ENCODE measurements at places on chromosomes 5 and 9. TPM values are rescaled to one million over a fixed set of nuclear protein-coding genes. Genes with fewer than 3 reads are reported as not detected.

The NPR2 gene
- 27.3 TPM for total RNA-seq

The CARD19 gene
- 110 TPM for total RNA-seq

The GARNL3 gene
- total RNA-seq, result not detected

The GPR150 gene
- 0.18 TPM for total RNA-seq

The GARIN3 gene
- total RNA-seq, result not detected

The LRRC19 gene
- total RNA-seq, result not detected

The PCDHGB3 gene
- 0.71 TPM for total RNA-seq

The HTR4 gene
- total RNA-seq, result not detected

The CAMK4 gene
- 5.2 TPM for total RNA-seq

The AK8 gene
- 0.18 TPM for total RNA-seq

The ZNF883 gene
- total RNA-seq, result 3.7 TPM

The MARCOL gene
- not detected for total RNA-seq

The GFI1B gene
- not detected for total RNA-seq

The PLCXD3 gene
- 5.7 TPM for total RNA-seq

The DCAF12 gene
- 15.4 TPM for total RNA-seq

The PCDHGA5 gene
- total RNA-seq, result 0.29 TPM

The CETN3 gene
- 16.1 TPM for total RNA-seq

The SOHLH1 gene
- total RNA-seq, result not detected

Measured in myometrial cell (primary cell).